ENCODE measurements at places on chromosomes 3 and 15.
A peak's percentile ranks its signal among the peaks of the same experiment; 100 is the strongest.

- no peak for DNase-seq
These were observed 4.9 kb upstream of the BTLA start for GRCh38 chr3:112504123-112504522.

GRCh38 chr3:141419946-141420345 lies 51.6 kb downstream of the ZBTB38 start:
- DNase-seq = no peak

DNA sequence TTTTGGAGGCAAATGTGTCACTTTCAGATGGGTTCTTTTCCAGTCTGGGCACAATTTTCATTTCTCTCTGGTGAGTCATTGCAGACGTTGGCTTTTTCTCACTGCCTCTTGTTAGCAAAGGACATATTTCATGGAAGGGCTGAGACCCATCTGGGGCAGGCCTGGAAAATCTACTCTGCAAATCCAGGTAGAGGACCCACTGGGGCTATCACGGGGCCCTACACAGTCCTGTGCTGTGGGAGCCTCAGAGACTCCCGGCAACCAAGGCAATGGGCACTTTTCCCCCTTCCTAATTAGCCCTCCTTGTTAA lies 58.0 kb downstream of the HRH1 start:
- no peak for DNase-seq

GRCh38 chr15:81897057-81897677 lies 148.7 kb downstream of the MEX3B start:
- no peak for DNase-seq

DNA sequence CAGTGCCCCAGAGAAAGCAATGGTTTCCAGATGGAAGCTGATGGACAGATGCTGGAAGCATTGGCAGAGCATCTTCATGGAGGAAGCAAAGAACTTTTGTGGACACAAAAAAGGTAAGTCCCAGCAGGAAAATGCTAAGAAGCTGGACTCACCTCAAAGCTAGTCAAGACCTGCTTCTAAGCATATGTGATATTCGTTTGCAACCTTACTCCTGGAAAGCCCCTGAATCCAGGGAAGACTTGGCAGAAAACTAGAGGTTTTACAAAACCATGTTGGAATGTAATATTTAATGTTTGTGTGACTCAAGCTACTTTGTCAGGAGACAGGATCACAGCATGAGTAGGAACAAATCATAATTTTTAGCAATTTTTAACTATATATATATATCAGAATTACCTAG lies 288.2 kb downstream of the BCHE start:
- DNase-seq = no peak

DNA sequence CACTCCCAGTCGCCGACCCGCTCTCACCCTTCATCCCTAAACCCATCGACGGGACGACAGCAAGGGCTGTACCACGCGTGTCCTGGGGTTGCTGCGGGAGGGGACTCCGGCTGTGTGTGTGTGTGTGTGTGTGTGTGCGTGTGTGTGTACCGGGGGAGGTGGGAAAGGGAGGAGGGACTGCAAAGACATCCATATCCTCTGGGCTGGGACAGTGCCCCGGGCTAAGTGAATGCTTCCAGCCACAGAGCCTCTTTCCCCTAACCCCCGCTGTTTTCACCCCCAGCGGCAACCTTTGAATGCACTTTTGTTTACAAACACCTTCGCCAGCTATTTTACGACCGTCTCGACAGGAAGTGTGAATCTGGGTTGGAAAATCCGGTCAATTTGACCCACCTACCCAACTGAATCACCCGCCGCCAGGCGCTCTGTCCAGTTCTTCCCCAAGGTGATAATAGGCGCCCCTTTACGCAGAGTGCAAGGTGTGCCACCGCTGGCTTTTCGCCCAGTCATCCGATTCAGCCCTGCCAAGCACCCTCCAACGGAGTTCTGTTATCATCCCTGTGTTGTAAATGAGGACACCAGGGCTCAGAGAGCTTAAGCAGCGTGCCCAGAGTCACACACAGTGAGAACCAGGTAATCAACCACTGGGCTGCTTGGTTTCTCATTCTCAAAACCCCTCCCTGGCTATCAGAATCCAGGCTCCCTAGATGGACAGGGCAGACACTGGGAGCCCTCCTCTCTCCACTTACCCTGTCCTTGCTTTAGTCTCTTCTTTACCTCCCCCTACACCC lies 739 bp upstream of the AMOTL2 start:
- DNase-seq = no peak

GRCh38 chr3:135157045-135157740 lies 362.1 kb downstream of the EPHB1 start:
- no peak for DNase-seq

DNA sequence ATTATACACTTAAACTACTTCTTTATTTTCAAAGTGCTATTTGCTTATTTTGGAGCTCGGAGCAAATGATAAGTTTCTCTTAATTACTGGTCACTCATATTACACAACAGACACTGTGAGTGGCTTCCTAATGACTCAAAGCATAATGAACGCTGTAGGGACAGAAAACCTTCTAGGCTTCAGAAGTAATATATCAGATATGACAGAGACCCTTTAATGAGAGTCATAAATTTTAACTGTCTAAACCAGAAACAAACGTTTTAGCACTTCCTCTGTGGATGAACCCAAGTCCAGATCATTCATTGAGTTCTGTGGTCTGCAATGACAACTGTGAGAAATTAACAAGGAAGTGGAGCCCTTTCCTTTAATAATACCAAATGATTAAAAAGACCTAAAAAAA lies 66.6 kb downstream of the ARPP21 start:
- DNase-seq = no peak

DNA sequence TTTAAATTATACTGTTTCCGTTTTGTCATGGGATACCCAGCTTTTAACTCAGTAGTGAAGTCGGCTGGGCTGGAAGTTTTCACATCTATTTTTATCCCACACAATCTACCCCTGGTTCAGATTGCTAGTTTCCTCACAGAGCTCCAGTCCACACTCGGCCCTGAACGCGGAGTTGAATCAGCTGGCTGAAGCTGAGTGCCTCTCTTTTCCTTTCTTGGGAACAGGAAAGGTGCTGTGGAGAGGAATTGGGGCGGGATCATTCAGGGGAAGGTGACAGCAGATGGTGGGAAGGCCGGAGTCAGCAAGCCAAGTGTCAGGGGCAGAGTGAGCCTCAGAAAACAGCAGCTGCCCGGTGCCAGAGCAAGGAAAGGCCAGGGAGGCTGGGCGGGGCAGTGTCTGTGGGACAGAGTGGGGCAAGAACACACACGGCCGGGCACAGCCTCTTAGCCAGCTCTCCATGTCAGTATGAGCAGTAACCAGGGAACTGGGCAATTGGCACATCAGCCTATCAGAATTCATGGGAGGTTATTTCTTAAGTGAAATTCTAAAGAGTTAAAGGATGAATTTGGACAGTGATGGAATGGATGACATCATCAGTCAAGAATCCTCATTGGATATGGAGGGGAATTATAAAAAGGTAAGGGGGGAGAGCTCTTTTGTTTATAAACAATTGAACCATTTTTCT lies 135.7 kb upstream of the IL12A start:
- no peak for DNase-seq

DNA sequence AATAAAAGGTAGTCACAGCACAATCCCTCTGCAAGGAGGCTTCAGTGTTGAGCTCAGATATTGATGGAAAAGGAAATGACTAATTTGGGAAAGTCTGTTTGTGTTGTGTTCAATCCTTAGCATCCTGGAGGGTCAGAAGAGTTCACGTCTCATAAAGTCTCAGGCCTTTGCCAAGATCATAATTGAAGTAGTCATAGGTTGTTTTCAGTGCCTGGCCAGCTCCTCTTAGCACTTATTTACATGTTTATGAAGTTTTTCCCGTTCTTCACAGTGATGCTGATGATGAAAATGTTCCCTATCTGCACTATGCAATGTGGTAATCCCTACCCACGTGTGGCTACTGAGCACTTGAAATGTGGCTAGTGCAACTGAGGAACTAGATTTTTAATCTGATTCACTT lies 61.6 kb upstream of the TGFBR2 start:
- DNase-seq = no peak

- no peak for DNase-seq
These were observed 232.6 kb downstream of the ABHD5 start for GRCh38 chr3:43923104-43923882.

DNA sequence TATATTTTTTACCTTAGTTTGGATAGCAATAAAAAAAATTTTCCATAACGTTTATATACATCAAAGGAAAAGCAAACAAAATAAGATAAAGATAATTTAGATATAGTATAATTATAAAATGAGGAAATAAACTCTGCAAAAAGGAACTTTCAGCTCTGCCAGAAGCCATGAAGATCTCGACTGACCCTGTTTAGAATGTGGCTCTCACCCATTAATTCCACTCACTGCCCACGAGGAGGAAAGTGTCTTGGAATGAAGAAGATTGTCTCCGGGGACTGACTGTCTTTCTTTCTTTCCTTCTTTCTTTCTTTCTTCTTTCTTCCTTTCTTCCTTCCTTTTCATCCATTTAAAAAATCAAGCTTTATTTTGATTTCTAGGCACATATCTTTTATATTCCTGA lies 20.1 kb upstream of the PRR20G start:
- no peak for DNase-seq

- no peak for DNase-seq
These were observed 23.7 kb upstream of the TICRR start for GRCh38 chr15:89551550-89551949.

DNA sequence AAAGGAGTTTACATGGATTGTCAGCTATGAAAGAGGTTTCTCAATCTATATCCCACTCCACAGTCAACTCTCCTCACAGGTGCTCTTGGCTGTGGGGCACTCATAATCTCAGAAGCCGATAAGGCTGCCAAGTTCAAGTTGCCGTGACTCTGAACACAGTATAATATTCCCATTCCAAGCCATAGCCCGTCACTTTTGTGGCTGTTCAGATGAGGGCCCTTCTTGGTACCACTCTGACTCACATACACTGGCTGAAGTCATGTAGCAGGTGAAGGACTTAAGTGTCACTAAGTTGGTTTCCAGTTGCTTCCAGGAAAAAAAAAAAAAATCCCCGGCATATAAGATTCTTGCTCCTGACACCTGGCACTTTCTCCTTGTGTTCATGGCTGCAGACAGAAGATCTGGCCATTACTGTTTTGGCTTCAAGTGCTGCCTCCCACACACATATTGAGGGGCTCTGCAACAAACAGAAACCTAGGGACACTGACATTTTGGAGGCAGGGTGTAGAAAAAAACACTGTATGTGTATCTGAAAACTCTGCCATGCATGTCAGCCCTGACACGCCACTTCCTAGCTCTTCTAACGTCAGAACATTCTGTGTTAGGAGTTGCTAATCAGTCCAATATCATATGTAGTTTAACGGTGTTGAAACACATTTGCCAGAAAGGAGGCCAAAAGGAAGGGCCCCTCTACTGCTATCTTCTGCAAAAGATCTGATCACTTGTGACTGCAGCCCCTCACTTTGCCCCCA lies 170.2 kb upstream of the ICE2 start:
- DNase-seq = no peak

- no peak for DNase-seq
These were observed 158.7 kb downstream of the MOBP start for GRCh38 chr3:39626198-39626597.

GRCh38 chr15:75836959-75837334 lies 6.3 kb upstream of the UBE2Q2 start:
- no peak for DNase-seq

DNA sequence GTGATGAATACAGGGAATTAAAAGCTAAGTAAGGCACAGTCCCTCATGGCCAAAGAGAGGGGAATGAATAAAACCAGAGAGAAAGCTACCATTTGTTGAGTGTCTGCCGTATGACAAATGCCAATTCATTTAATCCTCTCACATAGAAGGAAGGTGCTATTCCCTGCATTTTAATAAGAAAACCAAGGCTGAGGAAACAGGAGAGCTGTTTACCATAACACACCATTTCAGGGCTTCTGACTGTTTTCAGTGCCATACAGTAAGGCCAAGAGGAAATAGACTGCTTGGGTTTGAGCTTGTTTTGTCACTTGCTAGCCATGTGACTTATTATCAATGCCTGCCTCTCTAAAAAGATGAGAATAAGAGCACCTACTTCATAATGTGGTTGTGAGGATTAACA lies 10.1 kb downstream of the BTBD1 start:
- DNase-seq = no peak

- DNase-seq = no peak
These were observed 36.1 kb upstream of the HRH1 start for GRCh38 chr3:11118181-11118682.

GRCh38 chr3:187841560-187841959 lies 96.3 kb upstream of the BCL6 start:
- no peak for DNase-seq

GRCh38 chr3:121895736-121896135 lies 1.5 kb downstream of the SLC15A2 start:
- DNase-seq = no peak

GRCh38 chr15:28264166-28264565 lies 57.8 kb downstream of the HERC2 start:
- DNase-seq = no peak

- DNase-seq = no peak
These were observed 217.9 kb upstream of the MME start for GRCh38 chr3:154862265-154862664.

GRCh38 chr3:60226912-60227311 lies 1024.3 kb downstream of the FHIT start:
- DNase-seq = no peak

GRCh38 chr3:120415756-120416155 lies 35.0 kb downstream of the FSTL1 start:
- no peak for DNase-seq

GRCh38 chr3:110261141-110261540 lies 810.5 kb upstream of the NECTIN3 start:
- no peak for DNase-seq

DNA sequence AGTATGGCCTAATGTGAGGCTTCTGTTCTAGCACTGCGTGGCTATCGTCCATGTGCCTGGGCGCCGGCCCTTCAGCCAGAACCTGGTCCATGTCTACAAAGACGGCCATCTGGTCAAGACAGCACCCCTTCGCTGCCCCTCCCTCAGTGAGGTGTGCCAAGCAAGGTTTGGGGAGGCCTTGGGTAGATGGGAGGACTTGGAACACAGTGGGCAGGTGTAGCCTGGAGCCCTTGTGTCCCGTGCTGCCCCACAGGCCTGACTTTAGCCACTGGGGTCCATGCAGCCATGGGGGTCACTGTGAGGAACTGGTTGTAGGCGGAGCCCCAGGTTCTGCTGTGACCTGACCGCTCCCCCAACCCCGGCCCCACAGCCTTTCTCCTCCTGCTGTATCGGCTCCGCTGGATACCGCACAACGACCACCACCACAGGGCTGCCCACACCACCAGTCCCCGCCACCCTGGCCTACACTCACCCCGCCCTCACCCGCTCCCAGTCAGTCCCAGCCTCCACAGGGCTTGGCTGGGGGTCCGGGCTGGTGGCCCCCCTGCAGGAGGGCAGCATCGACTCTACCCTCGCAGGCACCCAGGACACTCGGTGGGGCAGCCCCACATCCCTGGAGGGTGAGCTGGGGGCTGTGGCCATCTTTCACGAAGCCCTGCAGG lies 16.6 kb downstream of the NBEAL2 start:
- DNase-seq = peak; percentile 30

GRCh38 chr3:60829058-60829457 lies 422.2 kb downstream of the FHIT start:
- no peak for DNase-seq

DNA sequence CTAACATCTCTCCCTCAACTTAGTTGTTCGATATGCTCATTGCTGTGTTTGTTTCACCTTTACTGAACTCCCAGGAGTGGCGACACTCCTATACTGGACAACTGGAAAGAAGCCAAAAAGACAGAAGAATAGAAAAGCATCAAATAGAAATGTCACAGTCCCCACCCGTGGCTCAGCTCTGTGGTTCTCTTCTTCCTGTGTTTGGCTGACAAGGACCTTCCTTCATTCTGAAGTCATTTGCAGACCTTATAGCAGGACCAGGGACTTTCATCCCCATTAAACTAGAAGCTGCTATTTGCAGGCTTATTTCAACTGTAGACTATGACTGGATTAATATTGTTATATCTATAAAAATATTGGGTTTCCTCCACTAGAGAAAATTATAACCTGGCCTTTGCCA lies 125.9 kb downstream of the NECTIN3 start:
- no peak for DNase-seq

All from SK-N-SH (cell line).